ENCODE measurements at places on chromosomes 7 and 10. TPM values are rescaled to one million over a fixed set of nuclear protein-coding genes. Genes with fewer than 3 reads are reported as not detected.

CPEB3 gene
- 0.53 TPM for total RNA-seq

TUBB8 gene
- not detected for total RNA-seq

CYP2C19 gene
- total RNA-seq, result not detected

ARHGAP22 gene
- total RNA-seq, result 23.2 TPM

NEBL gene
- 0.07 TPM for total RNA-seq

PURB gene
- total RNA-seq, result 18.0 TPM

CDK1 gene
- 131 TPM for total RNA-seq

PTN gene
- 0.20 TPM for total RNA-seq

PAPOLB gene
- total RNA-seq, result 0.94 TPM

HMX3 gene
- 5.0 TPM for total RNA-seq

OR2A7 gene
- total RNA-seq, result 0.79 TPM
